ENCODE measurements at places on chromosomes 3 and 15. TPM values are rescaled to one million over a fixed set of nuclear protein-coding genes. Genes with fewer than 3 reads are reported as not detected.

Gene SLC27A2
- not detected for polyA plus RNA-seq

Gene ZNF662
- polyA plus RNA-seq = 6.5 TPM

Gene ECE2
- polyA plus RNA-seq = 3.1 TPM

Gene THSD4
- polyA plus RNA-seq = 0.24 TPM

Gene PDZRN3
- 7.7 TPM for polyA plus RNA-seq

Gene KNL1
- not detected for polyA plus RNA-seq

Gene RBPMS2
- polyA plus RNA-seq = 0.59 TPM

Gene NR1I2
- 0.31 TPM for polyA plus RNA-seq

Gene FMN1
- polyA plus RNA-seq = 0.91 TPM

Gene USP19
- polyA plus RNA-seq = 2.1 TPM

Gene NPAP1
- 0.47 TPM for polyA plus RNA-seq

Gene BSN
- polyA plus RNA-seq = 1.5 TPM

Gene SLC28A1
- not detected for polyA plus RNA-seq

Gene C2CD4A
- polyA plus RNA-seq = not detected

Gene GHSR
- not detected for polyA plus RNA-seq

Gene FAM107A
- 13.8 TPM for polyA plus RNA-seq

Gene FBXO40
- polyA plus RNA-seq = 0.84 TPM

Gene POLQ
- polyA plus RNA-seq = 0.07 TPM

Gene UBAP1L
- polyA plus RNA-seq = 2.7 TPM

Gene PPARG
- not detected for polyA plus RNA-seq

Gene DGKG
- 73.5 TPM for polyA plus RNA-seq

Gene CLDN16
- not detected for polyA plus RNA-seq

Gene EPHA3
- polyA plus RNA-seq = 3.9 TPM

Gene ZNF717
- 12.1 TPM for polyA plus RNA-seq

Gene TEX55
- polyA plus RNA-seq = not detected

Gene HEG1
- polyA plus RNA-seq = 2.0 TPM

Gene KNG1
- not detected for polyA plus RNA-seq

Gene VPS33B
- polyA plus RNA-seq = 28.9 TPM

Gene CPN2
- not detected for polyA plus RNA-seq

Gene CRYGS
- 3.2 TPM for polyA plus RNA-seq

Gene CFAP92
- 0.34 TPM for polyA plus RNA-seq

Gene KCNMB2
- not detected for polyA plus RNA-seq

Gene MCF2L2
- 7.0 TPM for polyA plus RNA-seq

Gene PPP1R14D
- not detected for polyA plus RNA-seq

Gene HDC
- 2.6 TPM for polyA plus RNA-seq

Gene ADAMTS9
- polyA plus RNA-seq = not detected

Gene SNX22
- polyA plus RNA-seq = 1.1 TPM

Gene RPUSD2
- 2.1 TPM for polyA plus RNA-seq

Gene TTC21A
- 3.2 TPM for polyA plus RNA-seq

Gene SCG5
- polyA plus RNA-seq = 790 TPM

Gene SPPL2A
- 17.1 TPM for polyA plus RNA-seq

All from Purkinje cell (primary cell).